Fibroblast of skin of scalp (primary cell): ENCODE measurements at places on chromosomes 3 and 15.

GRCh38 chr3:165185707-165186327 is 10.4 kb downstream of the SLITRK3 start:
- DNase-seq: peak; percentile 51

GRCh38 chr3:188185717-188186251 is 31.8 kb downstream of the LPP start:
- peak; percentile 58 for DNase-seq

DNA sequence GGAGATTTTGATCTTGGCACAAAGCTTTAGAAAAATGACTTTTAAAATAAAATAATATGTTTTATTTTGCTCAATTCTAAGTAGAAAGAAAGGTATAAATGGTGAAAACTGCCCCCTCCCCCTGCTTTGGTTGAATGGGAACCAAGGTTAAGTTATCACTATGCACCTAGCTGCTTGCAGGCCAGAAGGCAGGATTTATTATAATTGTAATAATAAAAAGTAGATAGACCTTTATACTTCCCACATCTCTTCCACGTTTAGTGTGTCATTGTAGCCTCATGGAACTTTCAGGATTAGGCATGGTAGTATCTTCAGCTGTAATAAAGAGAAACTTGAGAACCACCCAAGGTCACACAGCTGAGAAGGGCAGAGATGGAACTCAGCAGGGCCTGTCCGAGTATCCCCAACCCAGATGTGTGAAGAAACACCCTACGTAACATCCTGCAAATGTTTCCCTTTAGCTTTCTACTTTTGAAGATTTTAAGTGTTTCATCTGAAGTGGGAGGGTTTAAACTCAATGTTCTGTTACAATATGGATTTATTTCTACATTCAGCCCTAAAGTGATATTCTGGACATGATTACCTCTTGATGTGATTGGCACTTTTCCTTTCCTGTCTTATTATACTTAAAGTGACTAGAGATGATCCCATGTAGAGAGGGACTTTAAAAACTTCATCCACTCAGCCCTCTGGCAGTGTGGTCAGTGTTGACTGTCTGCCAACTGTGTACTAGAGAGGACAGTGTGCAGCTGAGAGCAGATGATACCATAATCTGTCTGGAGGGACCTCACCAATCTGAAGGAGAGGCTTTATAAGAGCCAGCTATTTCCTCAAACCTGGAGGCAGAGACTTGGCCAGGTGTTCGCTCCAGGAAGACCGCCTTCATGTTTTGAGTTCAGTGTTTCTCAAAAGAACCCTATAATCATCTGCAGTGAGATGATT is 282.5 kb upstream of the TRIM42 start:
- no peak for DNase-seq

GRCh38 chr15:72034351-72034750 is 83.6 kb downstream of the MYO9A start:
- no peak for DNase-seq

DNA sequence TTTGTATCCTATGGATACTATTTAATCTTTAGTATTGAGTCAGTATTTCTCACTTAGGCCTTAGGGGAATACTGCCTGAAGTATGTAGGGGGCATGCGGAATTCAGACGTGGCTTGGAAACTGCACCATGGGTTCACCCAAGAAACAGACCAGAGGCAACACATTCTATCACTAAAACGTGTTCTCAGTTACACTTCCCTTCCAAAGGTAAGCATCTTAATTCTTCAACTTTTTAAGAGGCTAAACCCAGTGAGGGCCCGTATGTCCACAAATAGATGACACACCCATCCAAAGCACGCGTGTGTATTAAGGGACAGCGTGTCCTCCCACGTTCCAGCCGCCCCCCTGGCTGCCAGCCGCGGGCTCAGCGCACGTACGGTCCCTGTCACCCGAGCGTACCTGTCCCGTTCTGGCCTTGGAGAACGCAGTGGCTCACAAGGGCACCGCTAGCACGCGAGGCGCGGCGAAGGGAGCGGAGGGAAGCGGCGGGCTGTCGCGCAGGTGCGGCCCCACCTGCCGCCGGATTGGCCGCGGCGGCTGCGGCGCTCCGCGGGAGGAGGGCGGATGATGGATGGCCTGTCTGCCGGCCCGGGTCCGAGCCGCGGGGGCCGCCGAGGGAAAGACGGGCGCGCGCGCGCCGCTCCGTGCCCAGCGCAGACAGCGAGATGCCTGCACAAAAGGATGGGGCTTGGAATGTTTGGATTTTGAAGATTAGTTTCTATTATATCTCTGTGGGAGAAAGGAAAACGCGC is 1003.9 kb upstream of the NR2F2 start:
- DNase-seq: peak; percentile 12

- DNase-seq: no peak
Observed at GRCh38 chr3:94612631-94613030, 549.8 kb downstream of the NSUN3 start.

- DNase-seq: no peak
Observed at GRCh38 chr3:116399701-116400226, 45.5 kb downstream of the LSAMP start.

DNA sequence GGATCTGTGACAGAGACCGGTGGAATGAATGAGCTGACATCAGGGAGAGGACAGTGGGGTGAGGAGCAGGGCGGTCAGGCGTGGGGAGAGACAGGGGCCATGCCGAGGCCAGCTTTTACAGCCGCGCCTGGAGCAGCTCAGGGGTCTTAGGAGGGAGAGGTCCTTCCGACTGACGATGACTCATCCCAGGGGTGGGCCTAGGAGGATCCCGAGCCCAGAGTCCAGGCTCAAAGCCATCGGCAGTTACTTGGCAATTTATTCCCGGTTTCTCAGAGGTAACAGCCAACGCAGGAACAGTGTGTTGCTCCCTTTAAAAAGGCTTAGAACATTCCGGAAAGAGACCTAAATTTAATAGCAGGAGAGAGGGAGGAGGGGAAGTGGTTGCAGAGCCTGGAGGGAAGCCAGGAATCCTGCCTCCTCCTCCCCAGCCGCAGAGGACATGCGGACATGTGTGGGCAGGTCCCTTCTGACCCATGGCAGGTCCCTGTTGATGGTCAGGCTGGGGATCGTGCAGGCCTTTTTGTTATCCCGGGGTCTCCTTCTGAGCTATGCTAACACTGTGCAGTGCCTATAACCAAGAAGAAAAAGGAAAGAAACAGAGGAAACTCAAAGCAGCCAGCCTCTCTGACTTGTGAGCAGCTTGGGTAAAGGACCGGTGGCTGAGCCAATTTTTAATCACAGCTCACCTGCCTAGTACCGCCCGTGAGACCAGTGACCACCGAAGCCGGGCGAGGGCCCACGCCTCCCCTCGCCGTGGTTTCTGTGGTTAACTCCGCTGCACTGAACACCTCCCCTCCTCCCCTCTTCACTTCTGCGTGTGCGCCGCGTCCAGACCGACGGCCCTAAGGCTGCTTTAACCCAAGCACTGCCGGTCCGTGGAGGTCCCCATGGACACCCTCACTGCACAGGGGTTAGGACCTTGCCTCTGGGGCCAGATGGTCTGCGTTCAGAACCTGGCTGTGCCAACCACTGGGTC is 392.4 kb upstream of the PROK2 start:
- peak; percentile 52 for DNase-seq

GRCh38 chr15:40941068-40941527 is 12.0 kb downstream of the DLL4 start:
- no peak for DNase-seq

DNA sequence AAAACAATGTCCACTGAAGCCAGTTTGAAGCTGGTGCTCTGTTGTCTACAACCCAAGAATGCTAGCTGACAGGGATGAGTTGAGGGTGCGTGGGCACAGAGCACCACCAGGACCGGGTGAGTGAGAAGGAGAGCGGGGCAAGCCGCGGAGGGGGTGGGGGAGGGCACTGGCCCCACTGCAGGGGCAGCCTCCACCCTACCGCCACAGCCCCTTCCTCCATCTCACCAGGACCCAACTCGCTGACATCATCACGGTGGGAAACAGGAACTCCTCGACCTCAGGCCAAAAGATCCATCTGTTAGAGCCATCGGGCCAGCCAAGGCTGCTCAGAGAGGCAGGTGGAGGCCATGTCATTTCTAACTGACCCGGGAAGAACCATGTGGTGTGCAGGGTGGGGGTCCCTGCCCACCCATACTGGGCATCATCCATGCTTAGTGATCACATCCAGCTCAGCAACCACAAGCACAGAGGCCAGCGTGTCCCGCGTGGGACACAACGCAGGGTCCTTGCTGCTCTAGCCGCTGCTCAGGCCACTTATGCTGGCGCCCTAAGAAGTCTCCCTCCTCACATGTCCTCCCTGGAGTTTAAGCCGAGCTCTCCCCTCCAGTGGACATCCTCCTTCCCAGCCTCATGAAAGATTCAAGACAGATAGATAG is 57.6 kb upstream of the GATA2 start:
- no peak for DNase-seq

- no peak for DNase-seq
Observed at GRCh38 chr3:171221597-171221996, 195.1 kb upstream of the SLC2A2 start.

DNA sequence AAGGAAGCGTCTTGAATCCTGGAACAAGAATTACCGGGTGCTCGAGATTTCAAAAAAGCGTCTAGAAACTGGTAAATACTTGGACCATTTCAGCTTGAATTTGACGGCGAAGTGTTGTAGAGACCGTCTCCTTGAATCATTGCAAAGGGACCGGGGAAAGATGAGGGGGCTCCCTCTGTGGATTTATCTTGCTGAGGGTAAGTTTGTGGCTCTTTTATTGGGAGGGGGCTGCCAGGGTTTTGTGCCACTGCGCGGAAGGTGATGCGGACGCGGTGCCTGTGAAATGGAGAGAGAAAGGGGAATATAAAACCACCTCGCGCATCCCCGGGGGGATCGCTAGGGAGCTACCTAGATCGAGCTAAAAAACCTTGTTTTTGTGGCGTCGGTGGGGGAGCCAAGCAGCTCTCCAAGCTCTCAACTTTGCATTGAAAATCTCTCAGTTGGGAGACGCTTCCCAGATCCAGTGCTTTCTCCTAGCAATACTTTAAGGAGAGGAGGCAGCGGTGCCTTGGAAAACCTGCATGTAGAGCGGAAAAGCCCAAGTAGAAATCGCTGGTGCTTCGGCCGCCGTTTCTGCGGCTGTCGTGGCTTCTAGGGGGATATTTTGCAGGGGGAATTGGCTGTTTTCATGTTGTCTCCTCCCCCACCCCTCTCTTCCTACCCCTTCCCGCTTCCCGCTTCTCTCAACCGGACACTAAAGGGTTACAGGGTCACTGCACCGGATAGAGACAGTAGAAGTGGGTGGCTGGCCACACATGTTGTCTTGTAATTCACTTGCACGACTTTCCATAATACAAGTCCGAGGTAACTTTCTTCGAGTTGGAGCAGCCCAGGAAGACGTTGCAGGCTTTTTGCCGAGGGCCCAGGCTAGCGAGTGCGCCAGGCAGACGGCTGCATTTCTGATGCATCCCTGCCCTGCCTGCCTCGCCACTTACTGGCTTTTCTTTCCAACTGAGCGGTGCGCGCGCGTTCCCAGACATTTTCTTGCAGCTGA is 187.6 kb downstream of the NLGN1 start:
- peak; percentile 58 for DNase-seq

- DNase-seq: peak; percentile 87
Observed at GRCh38 chr3:11238060-11238459, 34.1 kb upstream of the ATG7 start.

DNA sequence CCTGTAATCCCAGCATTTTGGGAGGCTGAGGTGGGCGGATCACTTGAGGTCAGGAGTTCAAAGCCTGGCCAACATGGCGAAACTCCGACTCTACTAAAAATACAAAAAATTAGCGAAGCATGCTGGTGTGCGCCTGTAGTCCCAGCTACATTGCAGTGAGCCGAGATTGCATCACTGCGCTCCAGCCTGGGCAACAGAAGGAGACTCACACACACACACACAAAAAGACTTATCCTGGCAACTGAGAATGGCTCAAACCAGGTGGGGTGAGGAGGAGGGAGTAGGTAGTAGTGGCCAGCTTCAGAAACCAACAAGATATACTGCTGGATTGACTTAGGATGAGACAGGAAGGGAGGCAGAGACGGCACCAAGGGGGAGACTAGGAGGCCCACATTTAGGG is 53.4 kb upstream of the APEH start:
- no peak for DNase-seq

- peak; percentile 60 for DNase-seq
Observed at GRCh38 chr15:100628746-100629145, 26.4 kb downstream of the ASB7 start.

DNA sequence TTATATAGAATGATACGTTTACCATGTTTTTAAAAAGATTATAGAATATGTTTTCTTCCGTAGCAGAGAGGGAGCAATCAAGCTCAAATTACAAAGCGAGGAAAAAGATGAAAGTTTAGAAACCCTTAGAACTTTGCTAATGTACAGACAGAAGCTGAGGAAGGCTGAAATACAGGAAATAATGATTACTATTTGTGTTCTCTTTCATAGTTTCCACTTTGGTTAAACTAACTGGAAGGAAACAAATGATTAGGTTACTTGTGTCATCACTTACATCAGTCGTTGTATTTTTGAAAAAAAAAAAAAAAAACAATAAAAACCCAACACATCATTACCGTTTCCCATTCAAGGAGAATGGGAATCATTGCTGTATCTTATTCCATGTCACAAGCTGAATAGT is 337.8 kb upstream of the CBLB start:
- DNase-seq: no peak

GRCh38 chr15:77225646-77226045 is 154.7 kb upstream of the TSPAN3 start:
- DNase-seq: no peak

DNA sequence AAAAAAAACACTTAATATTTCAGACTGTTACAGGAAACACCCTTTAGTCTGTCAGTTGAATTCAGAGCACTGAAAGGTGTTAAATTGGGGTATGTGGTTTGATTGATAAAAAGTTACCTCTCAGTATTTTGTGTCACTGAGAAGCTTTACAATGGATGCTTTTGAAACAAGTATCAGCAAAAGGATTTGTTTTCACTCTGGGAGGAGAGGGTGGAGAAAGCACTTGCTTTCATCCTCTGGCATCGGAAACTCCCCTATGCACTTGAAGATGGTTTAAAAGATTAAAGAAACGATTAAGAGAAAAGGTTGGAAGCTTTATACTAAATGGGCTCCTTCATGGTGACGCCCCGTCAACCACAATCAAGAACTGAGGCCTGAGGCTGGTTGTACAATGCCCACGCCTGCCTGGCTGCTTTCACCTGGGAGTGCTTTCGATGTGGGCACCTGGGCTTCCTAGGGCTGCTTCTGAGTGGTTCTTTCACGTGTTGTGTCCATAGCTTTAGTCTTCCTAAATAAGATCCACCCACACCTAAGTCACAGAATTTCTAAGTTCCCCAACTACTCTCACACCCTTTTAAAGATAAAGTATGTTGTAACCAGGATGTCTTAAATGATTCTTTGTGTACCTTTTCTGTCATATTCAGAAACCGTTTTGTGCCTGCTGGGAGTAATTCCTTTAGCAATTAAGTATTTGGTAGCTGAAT is 17.9 kb downstream of the TMEM43 start:
- DNase-seq: no peak

GRCh38 chr3:185661772-185662171 is 75.7 kb downstream of the SENP2 start:
- DNase-seq: no peak
